Activated CD4-positive, alpha-beta T cell treated with anti-CD3 and anti-CD28 coated beads for 24 hours (primary cell): ENCODE measurements at places on chromosomes 3 and 15.

- no peak for DNase-seq
Measured at GRCh38 chr3:138011722-138012121, 1.8 kb downstream of the CLDN18 start.

DNA sequence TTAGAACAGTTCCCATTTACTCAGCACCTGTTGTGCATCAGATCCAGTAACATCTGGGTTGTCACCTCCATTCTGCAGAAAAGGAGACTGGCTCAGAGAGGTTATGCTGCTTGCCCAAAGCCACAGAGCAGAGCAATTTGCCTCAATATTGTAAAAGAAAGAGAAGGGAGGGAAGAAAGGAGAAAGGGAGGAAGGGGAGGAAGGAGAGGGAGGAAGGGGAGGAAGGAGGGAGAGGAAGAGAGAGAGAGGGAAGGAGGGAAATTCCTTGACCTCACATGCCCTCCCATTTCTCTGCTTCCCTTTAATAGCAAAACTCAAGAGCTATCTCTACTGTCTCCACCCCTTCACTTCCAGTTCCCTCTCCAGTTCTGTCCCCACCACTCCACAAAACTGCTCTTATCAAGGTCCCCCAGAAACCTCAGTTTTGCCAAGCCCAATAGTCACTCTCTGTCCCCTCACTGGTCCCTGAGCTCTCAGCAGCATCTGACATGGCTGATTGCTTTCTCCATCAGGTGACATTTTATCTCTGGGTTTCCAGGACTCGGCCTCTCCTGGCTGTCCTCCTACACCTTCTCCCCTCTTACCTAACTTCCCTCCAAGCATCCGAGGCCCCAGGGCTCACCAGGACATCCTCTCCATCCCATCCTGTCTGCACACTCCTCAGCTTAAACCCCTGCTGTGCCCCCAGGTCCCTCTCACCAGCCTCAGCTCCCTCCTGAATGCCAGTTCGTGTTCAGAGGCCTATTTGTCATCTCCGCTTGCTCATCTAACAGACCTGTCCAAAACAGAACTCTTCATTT lies 104.7 kb upstream of the LINGO1 start:
- no peak for DNase-seq

DNA sequence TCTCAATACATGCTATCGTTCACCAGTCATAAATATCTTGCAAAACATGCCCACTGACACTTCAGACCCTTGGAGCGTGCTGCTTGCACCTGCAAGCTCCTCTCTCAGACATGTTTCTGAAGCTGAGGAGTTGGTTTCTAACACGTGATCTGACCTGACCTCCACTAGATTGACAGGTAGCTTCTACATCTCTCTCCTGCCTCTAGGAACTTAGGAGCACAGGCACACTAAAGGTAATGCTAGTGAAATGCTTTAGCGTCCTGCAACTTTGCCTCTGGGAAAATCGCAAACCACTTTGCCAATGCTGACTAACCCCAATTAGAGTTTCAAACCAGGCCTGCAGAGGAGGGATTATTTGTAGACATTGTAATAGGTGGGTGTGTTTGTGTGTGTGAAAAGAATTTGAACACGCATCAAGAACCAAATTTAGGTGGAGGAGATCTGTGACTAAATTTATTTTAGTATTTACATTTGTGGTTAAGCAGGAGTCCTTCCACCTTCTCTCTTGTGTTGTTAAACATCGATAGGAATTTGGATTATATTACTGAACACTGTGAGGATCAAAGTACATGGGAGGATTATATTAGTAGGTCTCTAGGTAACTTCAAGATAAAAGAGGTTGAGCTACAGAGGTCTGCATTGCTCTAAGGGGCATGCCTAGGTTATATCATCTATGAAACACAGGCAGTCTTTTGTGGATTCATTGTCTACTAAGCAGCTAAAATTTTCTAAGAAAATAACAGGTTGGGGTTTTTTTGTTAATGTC lies 86.7 kb upstream of the ZBED2 start:
- DNase-seq, result no peak

GRCh38 chr3:160395297-160395696 lies 3.7 kb downstream of the IFT80 start:
- no peak for DNase-seq

GRCh38 chr3:27971600-27971999 lies 249.5 kb upstream of the EOMES start:
- DNase-seq, result no peak

- no peak for DNase-seq
Measured at GRCh38 chr3:131484496-131485111, 18.2 kb downstream of the MRPL3 start.

- no peak for DNase-seq
Measured at GRCh38 chr3:184350618-184351017, 10.8 kb downstream of the CLCN2 start.

DNA sequence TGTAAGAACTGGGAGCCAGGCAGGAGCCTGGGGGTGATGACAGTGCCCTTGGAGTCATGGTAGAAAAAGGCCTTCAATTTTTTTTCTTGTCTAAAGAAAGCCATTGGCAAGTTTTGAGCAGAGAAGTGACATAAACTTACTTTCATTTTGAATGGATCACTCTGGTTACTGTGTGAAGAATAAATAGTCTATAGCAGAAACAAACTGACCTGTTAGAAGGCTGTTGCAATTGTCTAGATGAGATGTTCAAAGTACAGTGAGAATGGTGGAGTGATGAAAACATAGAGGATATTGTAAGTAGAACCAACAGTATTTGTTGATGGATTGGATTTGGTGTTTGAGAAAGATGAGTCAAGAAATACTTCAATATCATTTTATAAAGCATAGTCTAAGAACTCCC lies 439.9 kb downstream of the TBL1XR1 start:
- no peak for DNase-seq

DNA sequence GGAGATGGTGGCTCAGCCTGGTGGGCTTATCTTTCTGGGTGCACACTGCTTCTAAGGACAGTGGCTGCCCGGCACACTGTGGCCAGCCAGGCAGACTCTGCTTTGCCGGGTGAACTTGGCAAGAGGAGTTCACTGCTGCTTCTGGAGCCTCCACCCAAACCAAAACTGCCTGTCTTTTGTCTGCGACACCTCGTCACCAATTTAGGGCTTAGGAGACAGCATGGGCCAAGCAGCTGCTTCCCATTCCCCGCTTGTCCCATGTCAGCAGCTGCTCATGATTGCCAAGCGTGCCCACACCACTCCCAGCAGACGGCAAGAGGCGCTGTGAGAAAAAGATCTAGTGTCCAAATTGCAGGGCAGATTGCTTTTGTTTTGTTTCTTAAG lies 57.3 kb downstream of the LSM3 start:
- DNase-seq, result no peak

- DNase-seq, result no peak
Measured at GRCh38 chr3:140170612-140171011, 235.6 kb downstream of the CLSTN2 start.

GRCh38 chr3:158712443-158712842 lies 19.8 kb downstream of the RARRES1 start:
- DNase-seq, result no peak

GRCh38 chr3:111311709-111312235 lies 230.2 kb upstream of the CD96 start:
- DNase-seq, result no peak

- DNase-seq, result no peak
Measured at GRCh38 chr3:90068783-90069182, 961.4 kb downstream of the EPHA3 start.

- no peak for DNase-seq
Measured at GRCh38 chr3:50003216-50003615, 63.3 kb downstream of the RBM6 start.
